ENCODE measurements at places on chromosomes 6 and 20. TPM values are rescaled to one million over a fixed set of nuclear protein-coding genes. Genes with fewer than 3 reads are reported as not detected.

ATXN1 gene
- 32.4 TPM for total RNA-seq

ASXL1 gene
- total RNA-seq, result 75.5 TPM

CLVS2 gene
- total RNA-seq, result 59.8 TPM

BNIP5 gene
- total RNA-seq, result 3.5 TPM

RIMS4 gene
- total RNA-seq, result 1.2 TPM

GUCA1A gene
- total RNA-seq, result not detected

VGLL2 gene
- not detected for total RNA-seq

THEMIS gene
- total RNA-seq, result 18.3 TPM

GJE1 gene
- total RNA-seq, result not detected

PI16 gene
- total RNA-seq, result not detected

SLC4A11 gene
- total RNA-seq, result 5.8 TPM

GFOD1 gene
- total RNA-seq, result 15.2 TPM

OOEP gene
- total RNA-seq, result not detected

TP53INP2 gene
- total RNA-seq, result 10.7 TPM

TRIM10 gene
- 0.58 TPM for total RNA-seq

GRCh38 chr6:111846066-111846465 lies 27.2 kb downstream of the FYN start:
- DNase-seq, result no peak

GRCh38 chr20:7806831-7807230 lies 133.4 kb downstream of the HAO1 start:
- no peak for DNase-seq

DNA sequence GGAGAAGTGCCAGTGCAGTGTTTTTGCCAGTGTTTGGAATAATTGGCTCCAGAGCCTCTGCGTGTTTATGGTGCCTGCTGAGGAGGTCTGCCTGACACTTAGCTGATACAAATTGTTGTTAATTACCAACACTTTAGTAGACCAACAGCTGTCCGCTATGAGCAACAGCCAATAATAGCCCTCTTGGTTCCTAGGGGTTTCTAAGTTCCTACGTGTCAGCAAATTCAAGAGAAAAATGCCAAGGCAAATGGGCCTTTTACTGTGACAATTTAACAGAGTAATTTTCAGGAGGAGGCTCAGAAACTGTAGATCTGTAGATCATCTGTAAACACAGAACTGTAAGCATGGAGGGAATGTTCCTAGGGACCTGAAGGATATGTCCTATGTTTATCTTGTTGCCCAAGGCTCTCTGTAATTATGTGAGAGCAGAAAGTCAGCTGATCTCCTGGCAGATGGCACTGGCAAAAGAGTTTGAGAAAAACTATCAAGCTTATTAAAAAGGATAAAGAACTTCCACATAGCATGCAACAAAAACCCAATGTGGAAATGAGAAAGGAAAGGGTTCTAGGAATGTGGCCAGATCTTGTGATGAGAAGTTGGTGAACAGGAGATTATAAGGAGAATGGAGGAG lies 157.7 kb downstream of the GJA1 start:
- DNase-seq, result no peak

- peak; percentile 87 for DNase-seq
These were observed 29.0 kb downstream of the HNF4A start for GRCh38 chr20:44384423-44385027.

DNA sequence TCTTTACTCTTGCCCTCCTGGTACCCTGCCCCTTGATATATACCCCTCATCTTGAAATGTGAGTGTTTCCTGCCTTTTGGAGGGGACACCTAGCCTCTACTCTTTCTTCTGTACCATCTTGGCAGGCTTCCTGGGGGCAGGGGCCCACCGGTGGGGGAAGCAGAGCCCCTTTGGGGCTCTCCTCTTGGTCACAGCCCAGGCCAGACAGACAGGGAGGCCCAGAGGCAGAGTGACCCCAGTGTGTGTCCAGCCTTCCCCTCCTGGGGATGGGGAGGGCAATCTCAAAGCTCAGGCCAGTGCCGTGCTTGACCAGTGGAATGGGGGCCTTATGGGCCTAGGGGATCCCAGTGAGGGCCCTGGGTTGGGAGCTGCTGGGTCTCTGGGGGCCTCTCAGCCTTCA lies 3.6 kb downstream of the ADAM33 start:
- no peak for DNase-seq

GRCh38 chr6:901696-902460 lies 208.9 kb upstream of the EXOC2 start:
- DNase-seq, result peak; percentile 34

GRCh38 chr20:8421981-8422380 lies 289.9 kb downstream of the PLCB1 start:
- no peak for DNase-seq

- DNase-seq, result peak; percentile 61
These were observed 309.9 kb upstream of the OPRM1 start for GRCh38 chr6:153729189-153729588.

- DNase-seq, result no peak
These were observed 192.4 kb upstream of the PRDM1 start for GRCh38 chr6:105893741-105894140.

DNA sequence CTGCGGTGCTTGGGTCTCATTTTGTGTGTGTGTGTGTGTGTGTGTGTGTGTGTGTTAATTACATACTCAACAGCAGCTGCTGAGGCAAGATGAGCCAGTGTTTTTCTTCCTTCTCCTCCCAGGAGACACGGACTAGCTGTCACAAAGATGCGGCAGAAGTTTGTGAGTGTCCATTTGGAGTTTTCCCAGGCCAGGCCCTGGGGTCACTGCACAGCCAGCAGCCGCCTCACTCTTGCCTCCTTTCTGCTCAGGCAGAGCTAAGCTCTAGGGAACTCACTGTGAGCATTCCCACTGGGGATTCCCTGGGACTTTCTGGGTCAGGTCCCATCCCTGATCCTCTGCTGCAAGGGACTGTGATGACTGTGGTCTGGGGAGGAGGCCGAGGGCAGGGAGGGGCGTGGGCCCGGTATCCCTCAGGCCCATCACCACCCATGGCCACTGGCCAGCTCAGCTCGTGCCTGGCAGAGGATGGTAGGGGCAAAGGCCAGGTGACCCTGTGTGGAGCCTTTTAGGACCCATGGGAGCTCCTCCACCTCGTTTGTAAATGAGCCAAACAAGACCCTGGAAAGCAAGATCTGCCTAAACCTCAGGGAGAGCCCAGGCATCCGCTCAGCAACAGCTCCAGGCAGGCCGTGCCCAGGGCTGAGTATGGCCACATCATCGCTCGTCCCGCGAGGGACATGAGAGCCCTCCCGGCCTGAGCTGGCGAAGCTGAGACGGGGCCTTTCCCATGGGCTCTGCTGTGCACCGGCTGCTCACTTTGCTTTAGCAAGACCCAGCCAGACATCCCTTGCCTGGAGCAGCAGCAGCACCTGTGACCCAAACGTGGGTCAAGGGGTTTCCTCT lies 102.0 kb downstream of the PSMB1 start:
- no peak for DNase-seq

DNA sequence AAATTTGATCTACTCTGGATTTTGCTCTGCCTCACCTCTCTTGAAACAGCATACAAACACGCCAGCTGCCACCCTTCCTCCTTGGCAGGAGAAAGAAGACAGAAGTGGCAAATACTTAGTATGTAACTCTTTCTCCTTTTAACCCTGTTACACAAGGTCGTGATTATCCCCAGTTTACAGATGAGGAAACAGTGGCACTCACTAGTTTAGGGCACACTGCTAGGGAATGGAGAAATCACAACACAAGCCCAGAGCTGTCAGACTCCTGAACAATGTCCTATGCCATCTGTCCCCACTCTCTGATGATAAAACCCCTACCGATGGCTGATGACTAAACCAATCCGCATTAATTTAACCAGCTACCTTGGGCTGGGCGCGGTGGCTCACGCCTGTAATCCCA lies 79.7 kb downstream of the FGD2 start:
- DNase-seq, result no peak

DNA sequence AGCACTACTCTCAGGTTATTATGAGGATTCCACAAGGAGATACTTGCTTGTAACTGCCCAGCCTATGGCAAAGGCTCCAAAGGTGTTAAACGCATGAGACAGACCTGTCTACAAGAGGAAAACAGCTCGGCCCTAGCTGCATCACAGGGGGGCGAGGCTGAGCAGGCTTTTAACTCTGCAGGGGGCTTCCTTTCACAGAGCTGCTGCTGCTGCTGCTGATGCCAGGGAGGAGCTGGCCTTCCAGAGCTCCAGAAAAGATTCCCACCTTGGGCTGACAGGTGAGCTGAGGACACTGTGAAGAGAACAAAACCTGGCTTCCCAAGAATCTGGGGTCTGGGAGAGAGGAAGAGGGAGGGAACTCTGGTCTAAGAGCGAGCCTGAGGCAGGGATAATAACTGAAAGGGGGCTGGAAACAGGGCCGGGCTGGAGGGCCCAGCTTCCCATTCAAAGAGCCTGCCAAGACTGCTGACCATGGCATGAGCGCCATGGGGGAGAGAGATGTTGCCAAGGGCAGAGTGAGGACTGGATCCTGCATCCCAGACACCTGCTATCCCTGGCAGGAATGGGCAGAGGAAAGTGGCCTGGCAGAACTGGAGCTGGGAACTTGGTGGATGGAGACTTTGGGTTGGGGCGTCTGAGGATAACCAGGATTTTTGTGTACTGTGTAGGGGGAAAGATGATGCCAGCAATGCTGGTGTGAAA lies 211.1 kb upstream of the LRFN2 start:
- no peak for DNase-seq

DNA sequence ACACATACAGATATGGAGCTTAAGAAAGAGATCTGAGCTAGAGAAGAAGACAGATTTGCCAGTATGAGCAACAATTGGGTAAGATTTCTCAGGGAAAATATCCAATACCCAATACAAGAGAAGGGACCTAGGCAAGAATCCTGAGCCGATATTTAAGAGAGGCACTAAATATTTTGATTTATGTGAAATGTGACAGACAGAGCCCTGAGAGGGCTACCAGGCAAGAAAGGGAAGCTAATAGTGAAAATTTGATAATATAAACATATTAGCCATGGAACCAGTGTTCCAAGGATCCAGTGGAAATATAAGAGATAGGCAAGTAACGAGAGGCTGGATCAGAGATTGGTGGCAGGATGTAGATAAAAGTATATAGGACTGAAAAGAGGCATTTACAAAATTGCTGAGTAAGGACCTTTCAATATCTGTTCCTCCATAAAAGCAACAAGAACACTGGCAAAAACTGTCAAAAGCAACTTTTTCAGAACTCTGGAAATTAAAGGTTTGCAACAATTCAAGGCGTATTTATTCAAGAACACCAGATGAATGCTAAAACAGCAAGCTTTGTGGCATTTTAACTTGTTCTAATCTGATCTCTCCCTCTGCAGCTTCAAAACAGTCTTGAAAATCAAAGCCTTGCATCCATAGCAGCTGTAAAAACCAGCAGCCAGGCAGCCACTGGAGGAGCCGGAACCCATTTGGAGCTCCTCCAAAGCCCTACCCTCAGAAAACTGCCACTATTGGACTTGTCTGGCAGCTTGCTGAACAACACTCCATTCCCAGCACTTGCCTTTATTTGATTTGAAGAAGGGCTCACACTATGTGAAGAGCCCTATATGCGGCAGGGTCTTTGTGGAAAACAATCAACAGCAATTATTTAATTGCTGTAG lies 58.8 kb downstream of the REV3L start:
- DNase-seq, result peak; percentile 57

DNA sequence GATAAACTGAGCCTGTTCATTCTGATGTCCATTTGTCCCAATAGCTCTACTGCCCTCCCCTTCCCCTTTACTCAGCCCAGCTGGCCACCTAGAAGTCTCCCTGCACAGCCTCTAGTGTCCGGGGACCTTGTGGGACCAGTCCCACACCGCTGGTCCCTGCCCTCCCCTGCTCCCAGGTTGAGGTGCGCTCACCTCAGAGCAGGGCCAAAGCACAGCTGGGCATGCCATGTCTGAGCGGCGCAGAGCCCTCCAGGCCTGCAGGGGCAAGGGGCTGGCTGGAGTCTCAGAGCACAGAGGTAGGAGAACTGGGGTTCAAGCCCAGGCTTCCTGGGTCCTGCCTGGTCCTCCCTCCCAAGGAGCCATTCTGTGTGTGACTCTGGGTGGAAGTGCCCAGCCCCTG lies 24.7 kb upstream of the FANCE start:
- DNase-seq, result no peak

GRCh38 chr6:157838718-157839430 lies 15.8 kb downstream of the SNX9 start:
- DNase-seq, result no peak
